Right atrium auricular region (tissue), 2 donors: ENCODE measurements at places on chromosomes 5 and 9.

- no peak overlapping the region for H3K27ac ChIP-seq
- no peak overlapping the region for H3K4me3 ChIP-seq
- no peaks in the 10 kb centered on the region for H3K36me3 ChIP-seq
- no peak for DNase-seq
- no peaks in the 10 kb centered on the region for H3K27me3 ChIP-seq
- H3K4me1 ChIP-seq: no peaks in the 10 kb centered on the region
Observed at GRCh38 chr9:135343837-135344522, 135.6 kb upstream of the PPP1R26 start.

DNA sequence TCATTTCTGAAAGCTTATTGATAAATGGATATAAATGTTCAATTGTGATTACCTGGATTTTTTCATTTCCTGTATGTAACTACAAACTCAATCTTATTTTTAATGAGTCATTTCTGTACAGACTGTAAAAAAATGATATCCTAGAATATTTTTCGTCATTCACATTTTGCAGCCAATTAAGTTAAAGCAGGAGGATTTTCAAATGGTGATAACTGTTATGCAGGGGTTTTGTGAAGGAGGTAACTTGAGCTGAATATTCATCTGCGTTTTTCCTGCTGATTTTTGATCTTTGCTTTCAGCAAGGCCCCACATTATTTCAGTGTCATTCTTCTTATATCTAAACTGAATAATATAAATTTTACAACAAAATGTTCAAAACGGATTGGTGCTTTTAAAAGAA lies 74.1 kb downstream of the SLF1 start:
- no peaks in the 10 kb centered on the region for H3K27me3 ChIP-seq
- H3K4me1 ChIP-seq: no peaks in the 10 kb centered on the region
- H3K4me3 ChIP-seq: no peak overlapping the region
- DNase-seq: no peak

DNA sequence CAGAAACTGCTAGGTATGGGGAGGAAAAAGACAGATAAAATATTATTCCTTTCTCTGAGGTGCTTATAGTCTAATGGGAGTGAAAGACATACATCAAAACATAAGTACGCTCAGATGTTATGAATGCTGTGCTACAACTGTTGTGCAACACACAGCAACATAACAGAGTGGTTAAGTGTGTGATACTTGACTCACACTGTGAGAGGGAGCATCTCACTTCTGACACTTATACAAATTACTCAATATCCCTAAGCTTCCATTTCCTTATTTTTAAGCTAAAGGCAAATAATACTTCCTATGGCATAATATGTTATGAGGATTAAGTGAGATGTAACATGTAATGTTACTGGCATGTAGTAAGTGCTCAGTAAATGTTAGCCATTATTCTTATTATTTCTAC lies 110.6 kb upstream of the FER start:
- H3K27me3 ChIP-seq: no peaks in the 10 kb centered on the region
- H3K4me3 ChIP-seq: no peak overlapping the region
- H3K4me1 ChIP-seq: no peaks in the 10 kb centered on the region

DNA sequence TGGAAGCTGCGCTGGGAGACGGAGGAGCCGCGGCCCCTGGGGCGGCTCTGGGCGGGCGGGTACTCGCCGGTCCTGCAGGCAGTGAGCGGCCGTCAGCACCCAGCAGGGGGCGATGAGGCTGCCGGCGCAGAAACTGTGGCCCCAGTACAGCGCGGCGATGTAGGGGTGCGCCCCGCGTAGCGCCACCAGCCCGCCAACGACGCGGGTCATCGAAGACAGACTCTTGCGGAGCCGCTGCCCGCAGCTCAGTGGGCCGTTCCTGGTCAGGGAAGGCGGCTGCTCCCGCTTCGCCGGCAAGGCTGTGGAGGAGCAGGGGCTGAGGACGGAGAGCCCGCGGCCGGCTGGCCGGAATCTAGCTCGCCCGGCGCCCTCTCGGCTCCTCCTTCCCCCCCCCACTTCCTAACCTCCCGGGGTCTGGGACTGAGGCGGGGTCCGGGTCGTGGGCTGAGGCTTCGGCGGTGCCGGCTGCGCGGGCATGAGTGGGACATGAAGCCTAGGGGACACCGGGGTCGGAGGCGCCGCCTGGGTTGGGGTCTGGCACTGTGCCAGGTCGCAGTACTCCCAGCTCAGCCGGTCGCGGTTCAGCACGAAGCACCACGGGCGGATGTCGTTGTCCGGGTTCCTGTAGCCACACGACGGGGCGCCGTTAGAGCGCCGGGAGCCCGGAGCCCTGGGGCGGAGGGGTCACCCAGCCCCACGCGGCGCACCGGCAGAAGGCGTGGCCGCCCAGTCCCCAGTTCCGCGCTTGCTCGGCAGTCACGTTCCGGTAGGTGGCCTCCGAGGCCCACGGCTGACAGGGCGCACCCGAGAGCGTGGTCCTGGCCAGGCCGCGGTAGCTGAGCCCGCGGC lies 3.6 kb upstream of the PFN3 start:
- peak overlapping the region; percentile 62 for H3K4me3 ChIP-seq
- peaks cover 31% of the 10 kb centered on the region for H3K27me3 ChIP-seq
- H3K27ac ChIP-seq: no peak overlapping the region
- DNase-seq: peak; percentile 86
- H3K4me1 ChIP-seq: no peaks in the 10 kb centered on the region
- no peaks in the 10 kb centered on the region for H3K36me3 ChIP-seq
